Eye (tissue), 1 donor: ENCODE measurements at places on chromosomes 2 and 18.
A peak's percentile ranks its signal among the peaks of the same experiment; 100 is the strongest.

GRCh38 chr2:165141601-165142354 is 62.1 kb downstream of the SCN3A start:
- DNase-seq, result no peak

GRCh38 chr2:187942876-187943275 is 348.8 kb upstream of the GULP1 start:
- DNase-seq, result no peak

DNA sequence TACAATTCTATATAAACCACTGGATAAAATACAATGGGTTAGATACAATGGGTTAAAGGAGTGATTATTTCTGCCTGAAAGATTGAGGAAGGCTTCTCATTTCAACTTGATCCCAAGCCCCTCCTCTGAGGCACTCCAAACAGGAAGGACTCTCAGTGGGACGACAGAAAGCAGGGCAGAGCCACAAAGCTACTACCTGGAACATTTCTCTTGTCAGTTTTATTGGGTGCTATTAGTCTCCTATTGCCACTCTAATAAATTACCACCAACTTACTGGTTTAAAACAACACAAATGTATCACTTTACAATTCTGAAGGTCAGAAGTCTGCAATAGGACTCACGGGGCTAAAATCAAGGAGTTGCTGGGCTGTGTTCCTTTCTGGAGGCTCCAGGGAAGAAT is 146.7 kb downstream of the MREG start:
- DNase-seq, result no peak

- DNase-seq, result no peak
These were observed 100.2 kb upstream of the TEX51 start for GRCh38 chr2:126798276-126799140.

- DNase-seq, result no peak
These were observed 23.3 kb downstream of the SLC14A2 start for GRCh38 chr18:45638544-45638943.

- DNase-seq, result peak; percentile 59
These were observed 3.7 kb upstream of the SPEG start for GRCh38 chr2:219430633-219431615.

DNA sequence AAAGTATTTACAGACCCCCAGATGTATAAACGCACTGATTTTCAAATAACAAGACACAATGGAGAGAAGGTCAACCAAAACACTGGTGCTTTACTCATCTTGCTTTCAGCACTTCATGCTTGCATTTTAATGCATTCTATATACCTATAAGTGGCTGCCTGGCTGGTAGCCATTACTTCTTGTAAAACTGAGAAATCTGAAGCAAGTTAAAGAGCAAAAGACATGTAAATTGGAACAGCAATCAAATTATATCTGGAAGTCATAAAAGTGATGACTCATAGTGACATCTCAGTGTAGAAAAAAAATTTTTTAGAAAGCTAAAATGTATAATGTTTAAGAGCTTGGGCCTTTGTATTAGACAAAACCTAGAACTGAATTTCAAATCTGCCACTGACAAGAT is 106.2 kb downstream of the CCDC141 start:
- DNase-seq, result no peak

DNA sequence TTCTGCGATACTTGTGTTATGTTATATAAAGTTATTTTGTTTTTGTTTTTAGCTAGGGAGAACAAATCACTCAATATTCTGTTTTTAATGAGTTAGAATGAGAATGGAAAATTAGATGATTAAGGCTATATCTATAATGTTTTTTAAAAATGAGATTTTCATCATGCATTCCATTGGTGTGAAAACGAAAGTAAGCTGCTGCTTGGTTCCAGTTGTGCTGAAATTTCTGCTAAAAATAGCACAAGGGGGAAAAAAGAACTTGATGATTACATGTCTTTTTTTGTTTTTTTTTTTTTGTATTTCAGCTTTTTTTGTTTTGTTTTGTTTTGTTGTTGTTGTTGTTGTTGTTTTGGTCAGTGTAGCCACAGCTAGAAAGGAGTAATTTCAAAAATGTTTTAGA is 242.6 kb upstream of the KCNJ3 start:
- no peak for DNase-seq

GRCh38 chr18:34965566-34965965 is 75.6 kb upstream of the MAPRE2 start:
- no peak for DNase-seq
